ENCODE measurements at places on chromosomes 6 and 20. TPM values are rescaled to one million over a fixed set of nuclear protein-coding genes. Genes with fewer than 3 reads are reported as not detected.

Gene LY6G6D
- polyA plus RNA-seq = not detected

Gene ENPP5
- 0.60 TPM for polyA plus RNA-seq

Gene CDH26
- not detected for polyA plus RNA-seq

Gene RTEL1
- polyA plus RNA-seq = 9.0 TPM

Gene GPLD1
- polyA plus RNA-seq = 0.52 TPM

Gene KPNA5
- polyA plus RNA-seq = 0.60 TPM

Gene PMEPA1
- polyA plus RNA-seq = 6.5 TPM

Gene CD24
- polyA plus RNA-seq = 850 TPM

Gene MAVS
- 18.0 TPM for polyA plus RNA-seq

Gene NT5E
- polyA plus RNA-seq = 19.2 TPM

Gene HRH3
- not detected for polyA plus RNA-seq

Gene WFDC12
- 0.42 TPM for polyA plus RNA-seq

Gene PNPLA1
- polyA plus RNA-seq = 0.46 TPM

Gene PNLDC1
- polyA plus RNA-seq = not detected

Gene KIF25
- polyA plus RNA-seq = not detected

Gene RAB5IF
- 148 TPM for polyA plus RNA-seq

Gene ZKSCAN3
- 1.2 TPM for polyA plus RNA-seq

Gene PPP1R3G
- polyA plus RNA-seq = 0.63 TPM

Gene MUCL3
- under 0.01 TPM for polyA plus RNA-seq

Gene ZC3H12D
- 3.6 TPM for polyA plus RNA-seq

Gene MUC22
- polyA plus RNA-seq = not detected

Gene GPR6
- not detected for polyA plus RNA-seq

Gene VGLL2
- polyA plus RNA-seq = not detected

Gene SPEF1
- not detected for polyA plus RNA-seq

Gene GPX5
- not detected for polyA plus RNA-seq

Gene MYO6
- polyA plus RNA-seq = 31.2 TPM

Gene POFUT1
- polyA plus RNA-seq = 7.2 TPM
